Astrocyte (in vitro differentiated cells and primary cell): ENCODE measurements at places on chromosomes 2 and 18.

DNA sequence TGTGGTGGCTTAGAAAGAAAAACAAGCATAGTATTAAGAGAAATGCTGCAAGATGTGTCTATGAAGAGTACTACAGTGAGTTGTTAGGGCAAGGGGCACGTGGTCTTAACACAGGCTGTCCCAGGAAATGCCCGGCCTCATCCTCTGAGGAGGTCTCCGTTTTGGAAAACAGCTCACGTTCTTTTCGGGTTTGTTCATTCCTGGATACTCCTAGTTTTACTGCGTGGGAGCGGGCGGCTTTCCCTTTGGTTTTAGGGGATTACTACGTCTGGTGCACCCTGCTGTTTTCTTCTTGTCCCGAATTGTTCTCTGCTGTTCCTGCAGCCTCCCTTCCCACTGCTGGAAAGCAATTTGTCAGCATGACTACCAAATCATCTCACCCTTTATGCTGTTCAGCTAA is 55.5 kb upstream of the RAB6D start:
- peak; percentile 8 for DNase-seq

- DNase-seq: no peak
Measured at GRCh38 chr18:23284629-23285028, 149.3 kb downstream of the CABLES1 start.

GRCh38 chr18:62634458-62634857 is 80.9 kb upstream of the PHLPP1 start:
- no peak for DNase-seq

- DNase-seq: peak; percentile 69
Measured at GRCh38 chr2:7673853-7674252, 756.6 kb downstream of the RNF144A start.

DNA sequence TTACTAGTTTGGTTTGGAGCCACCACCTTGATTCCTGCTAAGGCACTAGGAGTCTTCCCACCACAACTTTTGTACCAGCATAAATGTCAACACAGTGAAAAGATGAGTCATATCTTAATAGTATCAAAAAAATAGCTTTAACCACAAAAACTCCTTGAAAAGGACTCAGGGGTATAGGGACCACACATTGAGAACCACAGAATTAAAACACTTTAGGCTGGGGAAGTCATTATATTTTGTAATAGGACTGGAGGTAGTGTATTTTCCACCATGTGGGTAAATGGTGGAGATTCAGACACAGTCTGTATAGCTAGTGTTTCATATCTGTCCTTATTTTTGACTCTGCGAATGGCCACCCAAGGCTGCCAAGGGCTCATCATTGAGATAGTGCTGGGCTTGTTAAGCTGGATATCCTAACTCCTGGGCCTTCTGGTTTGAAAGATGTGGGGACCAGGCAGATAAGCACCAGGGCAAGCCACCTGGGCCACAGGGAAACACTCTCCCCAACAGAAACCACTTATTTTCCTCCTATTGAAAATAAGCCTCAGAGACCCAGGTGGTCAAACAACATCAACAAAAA is 19.1 kb upstream of the FHL2 start:
- DNase-seq: peak; percentile 69

DNA sequence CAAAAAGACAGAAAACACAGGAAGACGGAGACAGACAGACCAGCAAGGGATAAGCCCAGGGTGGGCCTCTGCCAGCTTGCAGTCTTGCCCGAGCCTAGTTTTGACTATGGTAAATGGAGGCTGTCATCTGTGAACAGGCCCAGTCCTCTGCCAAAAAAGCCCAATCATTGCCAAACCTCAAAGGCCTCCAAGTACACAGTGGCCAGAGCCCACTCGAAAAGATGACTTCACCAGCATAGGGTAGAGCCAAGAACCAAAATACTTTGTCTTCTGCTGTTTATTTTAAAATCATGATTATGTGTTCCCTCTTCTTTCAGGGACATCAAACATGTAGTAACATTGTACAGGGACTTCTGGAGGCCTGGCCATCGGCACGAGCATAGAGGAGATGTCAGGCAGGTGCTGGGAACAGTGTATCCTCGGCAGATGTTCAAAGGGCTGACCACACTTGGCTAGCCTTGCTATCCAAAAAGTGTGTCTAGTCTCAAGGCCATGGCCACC is 66.0 kb downstream of the TTC32 start:
- peak; percentile 68 for DNase-seq

DNA sequence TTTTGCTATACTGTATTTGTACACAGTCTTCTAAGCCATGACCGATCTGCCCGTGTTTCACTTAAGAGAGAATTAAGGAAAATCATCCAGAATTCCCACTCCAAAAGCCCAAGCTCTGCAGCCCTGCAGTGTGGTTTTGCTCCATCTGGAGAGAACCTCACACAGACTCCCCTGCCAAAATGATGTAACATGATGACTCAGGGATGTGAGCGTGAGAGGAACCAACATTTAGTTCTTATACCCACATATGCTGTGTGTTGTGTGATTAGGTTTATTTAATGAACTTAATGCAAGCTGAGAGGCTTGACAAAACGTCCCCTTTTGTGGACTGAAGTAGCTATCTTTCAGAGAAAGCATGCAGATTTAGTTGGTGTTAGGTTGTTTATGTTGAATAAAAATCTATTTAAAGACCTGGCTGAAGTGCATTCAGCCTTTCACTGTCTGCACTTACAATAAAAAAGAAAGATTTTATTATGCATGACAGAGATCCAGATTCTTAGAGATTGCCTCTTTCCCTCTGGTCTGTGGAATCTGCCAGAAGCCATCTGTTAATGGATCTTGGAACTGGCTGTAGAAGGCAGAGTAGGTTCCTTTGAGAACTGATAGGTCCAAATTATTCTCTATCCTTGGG is 6.3 kb downstream of the RAB12 start:
- DNase-seq: peak; percentile 95
